T-helper 1 cell treated with Interleukin-12 subunit alpha and Interleukin-12 subunit beta and Interleukin-4 antibody, amounts not matched to agents 30 ng/mL and 1 ng/mL, for 36 hours (primary cell): ENCODE measurements at places on chromosomes 3 and 15. TPM values are rescaled to one million over a fixed set of nuclear protein-coding genes. Genes with fewer than 3 reads are reported as not detected.

TMEM266 gene
- not detected in 2 replicates for total RNA-seq

ABCC5 gene
- 20.9 and 22.4 TPM in 2 replicates for total RNA-seq

GPD1L gene
- total RNA-seq, result 20.6 and 25.9 TPM in 2 replicates

CHL1 gene
- total RNA-seq, result not detected in 2 replicates

FOXB1 gene
- total RNA-seq, result 1.4 and 1.6 TPM in 2 replicates

ACAN gene
- total RNA-seq, result not detected in 2 replicates

RBM5 gene
- total RNA-seq, result 214 and 218 TPM in 2 replicates

CPEB1 gene
- not detected in 2 replicates for total RNA-seq

CPB1 gene
- total RNA-seq, result not detected in 2 replicates

ZIC1 gene
- not detected in 2 replicates for total RNA-seq

STRIT1 gene
- not detected in 2 replicates for total RNA-seq

EXD1 gene
- total RNA-seq, result not detected in 2 replicates

MB21D2 gene
- 32.3 and 33.0 TPM in 2 replicates for total RNA-seq

C3orf85 gene
- total RNA-seq, result not detected in 2 replicates

VPS39 gene
- total RNA-seq, result 86.8 TPM in 2 replicates

HYAL3 gene
- 12.5 and 15.6 TPM in 2 replicates for total RNA-seq

CCR4 gene
- 42.5 and 43.6 TPM in 2 replicates for total RNA-seq

CKMT1B gene
- total RNA-seq, result 0.20 and 0.32 TPM in 2 replicates

PIERCE2 gene
- not detected in 2 replicates for total RNA-seq

TMC3 gene
- total RNA-seq, result not detected in 2 replicates
